CMK (cell line): ENCODE measurements at places on chromosomes 12 and 14.

DNA sequence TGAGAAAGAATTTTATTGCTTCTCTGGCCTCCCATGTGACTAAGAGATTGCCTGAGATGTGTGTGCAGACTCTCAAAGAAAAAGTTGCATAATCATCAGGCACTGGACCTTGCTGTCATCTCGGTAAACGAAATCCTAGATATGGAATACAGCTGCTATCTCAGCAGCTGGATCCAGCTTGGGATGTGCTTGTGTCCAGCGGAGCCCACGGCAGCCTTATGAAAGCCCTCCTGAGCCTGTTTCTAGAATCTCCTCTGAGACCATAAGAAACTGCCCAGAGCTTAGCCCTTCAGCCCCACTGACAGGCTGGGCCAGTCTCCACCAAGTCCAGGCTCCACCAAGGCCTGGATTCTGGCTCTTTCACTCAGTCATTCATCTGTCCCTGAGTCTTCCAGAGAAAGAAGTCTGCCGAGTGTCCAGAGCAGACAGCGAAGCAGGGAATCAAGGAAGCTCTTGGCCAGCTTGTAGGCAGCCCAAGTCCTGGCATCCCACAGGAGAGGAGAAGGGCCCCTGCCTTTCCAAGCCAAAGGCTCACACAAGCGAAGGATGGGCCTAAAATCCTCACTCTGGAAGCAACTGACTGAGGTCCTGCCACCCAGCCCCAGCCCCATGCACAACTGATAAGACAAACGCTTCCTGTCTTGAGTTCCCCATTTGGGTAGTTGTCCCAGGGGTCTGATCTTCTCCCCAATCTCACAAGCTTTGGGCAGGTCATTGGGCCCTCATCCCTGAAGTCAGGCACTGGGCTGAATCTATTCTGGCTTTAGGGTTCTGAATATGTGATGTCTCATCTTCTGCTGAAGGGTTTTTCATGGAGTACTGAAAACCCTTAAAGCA lies 97.8 kb downstream of the SEC23A start:
- no peak for DNase-seq

DNA sequence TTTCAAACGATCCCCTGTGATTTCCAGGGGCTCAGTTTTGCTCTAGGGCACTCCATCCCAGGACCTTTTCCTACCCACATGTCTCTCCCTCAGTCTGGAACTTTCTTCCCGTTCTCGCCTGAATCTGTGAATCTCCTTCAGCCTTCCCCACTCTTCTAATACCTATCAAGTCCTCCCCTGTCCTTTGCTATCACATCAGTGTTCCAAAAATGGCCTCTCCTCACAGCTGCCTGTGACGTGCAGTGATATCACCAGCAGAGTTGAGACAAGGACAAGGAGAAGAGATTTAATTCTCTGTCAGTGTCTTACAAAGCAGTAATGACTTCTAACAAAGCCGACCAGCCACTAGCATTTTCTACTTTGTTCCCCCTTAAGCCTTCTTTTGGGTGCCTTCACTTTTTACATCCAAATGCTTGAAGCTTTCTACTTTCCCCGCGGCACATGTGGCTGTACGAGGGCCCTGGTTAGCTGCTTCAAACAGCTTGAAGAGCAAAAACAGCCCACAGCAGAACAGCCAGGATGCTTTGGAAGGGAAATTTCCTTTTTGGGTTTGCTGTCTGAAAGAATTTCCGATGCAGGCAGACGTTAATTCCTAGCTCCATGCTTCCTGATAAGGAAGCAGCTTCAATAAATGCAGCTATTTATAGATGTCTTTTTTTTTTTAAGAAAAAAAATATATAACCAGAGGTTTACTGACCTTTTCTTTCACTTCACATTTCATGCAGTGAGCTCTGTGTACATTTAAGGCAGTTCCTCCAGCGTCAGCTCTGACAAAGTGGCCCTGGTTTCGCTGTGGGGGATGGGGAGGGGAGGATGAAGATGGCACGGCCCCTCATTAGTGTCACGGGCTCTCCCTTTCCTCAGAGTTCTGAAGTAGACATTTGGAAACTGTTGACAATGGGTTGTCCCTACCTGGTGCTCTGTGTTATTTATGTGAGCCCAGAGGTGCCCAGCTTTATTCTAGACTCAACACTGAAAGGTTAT lies 109.3 kb downstream of the ETV6 start:
- no peak for DNase-seq

- no peak for DNase-seq
Measured at GRCh38 chr12:122023339-122024131, 1.9 kb downstream of the BCL7A start.

DNA sequence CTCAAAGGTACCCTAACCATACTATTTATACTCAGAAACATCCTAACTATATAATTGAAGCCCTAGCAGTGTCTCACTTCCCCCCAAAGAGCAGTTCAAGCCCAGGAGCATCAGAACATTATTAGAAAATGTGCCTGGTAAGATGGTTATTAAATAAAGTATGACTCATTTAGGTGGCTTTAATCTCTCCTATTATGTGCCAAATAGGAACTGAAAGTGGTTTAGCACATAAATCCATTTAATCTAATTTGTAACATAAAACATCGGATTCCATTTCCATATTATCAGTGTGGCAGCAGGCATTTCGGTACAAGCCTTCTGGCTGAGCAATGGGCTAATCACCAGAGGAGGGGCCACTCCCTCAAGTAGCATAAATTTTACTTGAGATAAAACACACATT lies 395.2 kb upstream of the TMTC1 start:
- no peak for DNase-seq

GRCh38 chr12:14834509-14834908 lies 8.8 kb downstream of the ART4 start:
- DNase-seq = no peak

DNA sequence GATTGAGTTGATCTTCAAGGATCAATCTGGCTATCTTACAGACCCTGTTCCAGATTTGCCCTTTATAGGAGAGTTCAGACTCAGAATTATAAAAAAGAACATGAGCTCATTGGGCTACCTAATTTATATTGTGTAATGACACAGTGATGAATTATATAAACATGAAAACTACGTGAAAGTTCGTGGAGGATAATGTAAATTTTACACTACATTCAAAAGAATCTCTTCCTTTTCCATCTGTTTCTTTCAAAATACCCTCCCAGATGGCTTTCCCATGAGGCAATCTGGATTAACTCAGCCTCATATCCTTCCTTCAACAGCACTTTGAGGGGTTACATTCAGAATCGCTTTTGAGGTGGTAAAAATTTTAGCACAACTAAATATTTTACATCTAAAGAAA lies 129.3 kb downstream of the HMGA2 start:
- no peak for DNase-seq

DNA sequence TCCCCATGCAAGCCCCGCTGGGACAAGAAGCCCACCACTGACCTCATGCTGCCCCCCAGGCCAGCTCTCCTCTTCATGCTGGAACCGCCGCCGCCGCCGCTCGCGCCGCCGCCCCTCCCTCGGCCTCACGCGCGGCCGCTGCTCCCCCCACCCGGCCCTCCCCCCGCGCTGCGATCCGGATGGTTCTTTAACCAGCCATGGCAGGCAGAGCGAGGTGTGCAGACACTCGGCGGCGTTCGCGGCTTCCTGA lies at the start of gene DCAF5:
Gene DCAF5, minus strand, starts transcription at position 218 of the 250 bp plus-strand sequence. Its CDS starts 141 bp downstream, at position 77.
- DNase-seq = no peak

DNA sequence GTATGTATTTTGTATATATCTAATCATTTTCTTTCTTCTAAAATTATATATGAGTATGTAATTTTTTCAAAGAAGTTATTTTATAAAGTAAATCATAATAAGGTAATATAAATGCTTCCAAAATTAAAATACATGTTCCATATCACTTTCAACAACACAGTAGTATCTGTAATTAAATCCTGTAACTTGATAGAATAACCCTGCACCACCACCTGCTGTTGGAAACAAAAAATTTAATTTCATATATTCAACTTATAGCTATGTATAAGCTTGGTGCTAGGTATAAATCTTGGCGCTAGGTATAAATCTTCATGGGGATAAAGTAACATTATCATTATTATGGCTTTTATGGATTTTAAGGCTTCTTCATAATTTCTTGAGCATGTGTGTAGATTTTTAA lies 149.7 kb upstream of the DCN start:
- no peak for DNase-seq

GRCh38 chr12:54463034-54463433 lies 10.4 kb downstream of the GTSF1 start:
- no peak for DNase-seq

DNA sequence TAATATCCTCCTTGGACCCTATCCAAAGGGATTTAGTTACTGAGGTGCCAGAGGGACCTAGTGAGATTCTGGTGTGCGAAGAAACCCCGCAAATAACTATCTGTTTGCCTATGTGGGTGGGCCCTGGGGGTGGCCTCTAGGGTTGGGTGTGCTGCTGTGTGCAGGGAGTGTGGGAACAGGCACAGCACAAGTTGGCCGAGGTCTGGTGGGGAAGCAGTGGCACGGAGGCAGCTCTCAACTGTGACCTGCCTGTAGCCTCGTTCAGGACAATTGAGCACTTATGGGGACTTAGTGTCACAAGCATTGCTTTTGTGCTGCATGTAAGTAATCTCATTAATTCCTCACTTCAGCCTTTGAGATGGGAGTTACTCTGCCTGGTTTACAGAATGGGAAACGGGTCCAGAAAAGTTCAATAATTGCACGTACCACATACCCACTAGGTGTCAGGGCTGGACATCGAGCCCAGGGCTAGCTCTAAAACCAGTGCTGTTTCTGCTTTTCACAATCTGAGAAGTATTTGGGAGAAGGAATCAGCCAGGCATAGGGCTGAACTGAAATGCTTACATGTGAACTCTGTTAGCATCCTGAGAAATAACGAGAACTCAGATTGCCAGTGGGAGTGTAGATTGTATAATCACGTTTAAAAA lies 58.8 kb downstream of the TECPR2 start:
- no peak for DNase-seq
